ENCODE measurements at places on chromosomes 5 and 9. TPM values are rescaled to one million over a fixed set of nuclear protein-coding genes. Genes with fewer than 3 reads are reported as not detected.

DNA sequence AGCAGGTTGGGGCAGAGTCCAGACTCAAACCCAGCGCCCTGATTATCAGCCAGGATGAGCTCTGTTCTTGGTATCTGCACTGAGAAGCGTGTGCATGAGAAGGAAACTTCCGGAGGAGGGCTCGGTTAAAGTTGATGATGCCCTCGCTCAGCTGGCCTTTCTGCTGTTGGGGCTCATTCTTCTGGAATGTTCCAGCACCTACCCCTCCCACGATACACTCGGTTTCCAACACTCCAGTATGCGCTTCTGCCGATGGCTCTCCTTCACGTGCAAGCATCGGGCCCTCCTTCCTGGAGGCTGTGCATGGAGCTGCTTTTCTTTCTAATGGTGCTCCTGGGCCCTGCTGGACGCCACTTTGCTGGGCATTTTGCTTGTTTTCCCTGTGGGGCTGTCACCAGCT, 134.0 kb downstream of the RXRA start:
- H3K36me3 ChIP-seq = no peaks in the 10 kb centered on the region
- no peak for DNase-seq
- H3K27me3 ChIP-seq = no peaks in the 10 kb centered on the region
- no peak overlapping the region for H3K27ac ChIP-seq
- peaks cover 8% of the 10 kb centered on the region for H3K4me1 ChIP-seq

- peak; percentile 74 for DNase-seq
- H3K27ac ChIP-seq = peak within 1 kb of the TSS; percentile 81
- H3K4me3 ChIP-seq = peak within 1 kb of the TSS; percentile 94
- peaks cover 14% of the 10 kb centered on the region for H3K27me3 ChIP-seq
- H3K4me1 ChIP-seq = peaks cover 30% of the 10 kb centered on the region
Measured at GRCh38 chr9:126860077-126860756, at the start of gene ZBTB34. ZBTB34 (plus strand) TSS chr9:126860639; CDS start chr9:126879400, 18,761 bp downstream.

GRCh38 chr5:67253911-67254310, 57.3 kb upstream of the CD180 start:
- no peak overlapping the region for H3K4me3 ChIP-seq
- no peaks in the 10 kb centered on the region for H3K36me3 ChIP-seq
- peaks cover 6% of the 10 kb centered on the region for H3K27me3 ChIP-seq
- DNase-seq = no peak

Gene ARID3C
- total RNA-seq = 0.16 TPM

- H3K4me1 ChIP-seq = no peaks in the 10 kb centered on the region
- no peak overlapping the region for H3K27ac ChIP-seq
- H3K36me3 ChIP-seq = no peaks in the 10 kb centered on the region
- no peak for DNase-seq
Measured at GRCh38 chr5:74665273-74665672, 19.8 kb upstream of the HEXB start.

Gene ADAMTS12
- not detected for total RNA-seq

- DNase-seq = no peak
- no peak overlapping the region for H3K4me3 ChIP-seq
- peak overlapping the region; percentile 2 for H3K27ac ChIP-seq
- no peaks in the 10 kb centered on the region for H3K36me3 ChIP-seq
Measured at GRCh38 chr5:132754947-132755346, 7.7 kb downstream of the CCNI2 start.

DNA sequence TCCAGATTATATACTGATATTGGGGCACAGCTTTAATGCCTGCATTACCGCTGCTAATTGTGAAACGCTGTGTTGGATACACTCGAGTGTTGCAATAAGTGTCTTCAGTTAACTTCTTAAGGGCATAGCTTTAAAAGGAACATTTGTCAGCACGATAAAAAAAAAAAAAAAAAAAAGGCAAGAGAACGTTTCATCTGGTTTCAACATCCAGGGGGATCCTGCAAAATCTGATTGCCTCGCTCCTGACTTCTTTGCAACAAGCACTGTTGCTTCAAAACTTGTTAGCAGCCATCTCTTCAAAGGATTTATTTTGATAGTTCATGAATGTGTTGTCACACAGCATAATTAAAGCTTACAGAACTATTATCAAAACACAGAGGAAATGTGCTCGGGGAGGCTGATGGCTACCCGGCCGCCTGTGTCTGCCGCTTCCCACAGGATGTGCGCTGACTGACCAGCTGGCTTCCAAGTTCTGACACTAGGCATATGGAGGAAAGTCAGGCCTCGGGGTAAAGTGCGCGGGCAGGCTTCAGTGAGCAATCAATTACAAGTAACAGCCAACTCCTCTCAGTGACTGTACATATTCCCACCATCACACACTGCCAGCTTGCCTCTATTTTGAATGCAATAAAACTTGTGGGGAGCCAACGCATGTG, 77.7 kb downstream of the EBF1 start:
- no peak overlapping the region for H3K27ac ChIP-seq
- no peak for DNase-seq
- peaks cover 5% of the 10 kb centered on the region for H3K27me3 ChIP-seq
- peaks cover 11% of the 10 kb centered on the region for H3K4me1 ChIP-seq

GRCh38 chr9:1458503-1458902, 408.3 kb downstream of the DMRT2 start:
- H3K4me1 ChIP-seq = peaks cover 5% of the 10 kb centered on the region
- H3K36me3 ChIP-seq = no peaks in the 10 kb centered on the region
- no peak overlapping the region for H3K27ac ChIP-seq

DNA sequence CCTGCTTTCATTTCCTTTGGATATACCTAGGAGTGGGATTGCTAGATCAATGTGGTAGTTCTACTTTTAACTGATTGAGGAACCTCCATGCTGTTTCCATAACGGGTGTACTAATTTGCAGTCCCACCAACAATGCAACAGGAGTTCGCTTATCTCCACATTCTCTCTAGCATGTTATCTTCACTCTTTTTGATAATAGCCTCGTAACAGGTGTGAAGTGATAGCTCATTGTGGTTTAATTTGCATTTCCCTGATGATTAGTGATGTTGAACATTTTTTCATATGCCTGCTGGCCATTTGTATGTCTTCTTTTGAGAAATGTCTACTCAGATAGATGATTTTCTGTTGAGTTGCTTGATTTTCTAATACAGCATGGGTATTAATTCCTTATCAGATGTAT, 142.2 kb downstream of the ZNF462 start:
- H3K4me3 ChIP-seq = no peak overlapping the region
- H3K27ac ChIP-seq = no peak overlapping the region
- H3K27me3 ChIP-seq = no peaks in the 10 kb centered on the region
- H3K4me1 ChIP-seq = no peaks in the 10 kb centered on the region

- H3K27me3 ChIP-seq = no peaks in the 10 kb centered on the region
- H3K4me1 ChIP-seq = no peaks in the 10 kb centered on the region
- no peaks in the 10 kb centered on the region for H3K36me3 ChIP-seq
- DNase-seq = no peak
- H3K4me3 ChIP-seq = no peak overlapping the region
- no peak overlapping the region for H3K27ac ChIP-seq
Measured at GRCh38 chr9:76943054-76943453, 37.1 kb upstream of the PRUNE2 start.

DNA sequence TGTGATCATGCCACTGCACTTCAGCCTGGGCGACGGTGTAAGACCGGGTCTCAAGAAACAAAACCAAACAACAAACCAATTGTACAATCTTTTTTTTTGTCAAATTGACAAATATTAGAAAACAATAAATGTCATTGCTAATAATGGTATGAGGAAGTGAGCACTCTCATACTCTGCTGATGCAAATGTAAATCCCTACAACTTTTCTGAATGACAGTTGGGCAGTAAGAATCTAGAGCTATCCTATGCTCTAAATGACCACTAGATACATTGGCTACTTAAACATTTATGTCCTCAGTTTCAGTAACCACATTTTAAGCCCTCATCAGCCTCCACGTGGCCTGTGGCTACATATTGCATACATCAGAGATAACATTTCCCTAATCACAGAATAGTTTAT, 256.2 kb downstream of the FER start:
- H3K27me3 ChIP-seq = no peaks in the 10 kb centered on the region
- peaks cover 8% of the 10 kb centered on the region for H3K4me1 ChIP-seq
- H3K4me3 ChIP-seq = no peak overlapping the region

DNA sequence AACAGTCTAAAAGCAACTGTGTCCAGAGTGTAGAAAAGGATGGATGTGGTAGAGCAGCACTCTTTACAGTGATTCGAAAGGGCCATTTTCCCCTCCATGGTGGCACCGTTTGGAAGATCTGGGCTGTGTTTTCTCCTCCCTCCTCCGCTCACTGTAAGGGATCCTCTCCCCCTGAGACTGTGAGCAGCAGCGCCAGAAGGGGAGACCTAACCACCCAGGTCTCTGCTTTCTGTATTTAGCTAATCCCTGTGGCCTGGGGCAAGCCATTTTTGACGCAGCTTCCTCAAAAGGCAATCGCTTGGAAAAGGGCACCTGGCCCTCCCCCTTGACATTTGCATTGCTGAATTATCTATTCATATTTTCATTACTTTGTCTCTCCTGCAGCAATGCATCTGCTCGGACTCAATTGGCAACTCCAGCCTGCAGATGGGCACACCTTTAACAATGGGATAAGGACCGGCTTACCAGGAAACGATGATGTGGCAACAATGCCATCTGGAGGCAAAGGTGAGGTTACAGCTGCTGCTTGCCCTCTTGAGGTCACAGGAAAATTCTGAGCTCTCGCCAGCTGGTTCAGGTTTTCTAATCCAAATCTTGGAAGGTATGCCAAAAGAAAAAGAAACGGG, 244.3 kb upstream of the WWC1 start:
- no peaks in the 10 kb centered on the region for H3K36me3 ChIP-seq
- peak; percentile 6 for DNase-seq
- H3K27ac ChIP-seq = no peak overlapping the region

- H3K27ac ChIP-seq = no peak overlapping the region
- peaks cover 8% of the 10 kb centered on the region for H3K4me1 ChIP-seq
Measured at GRCh38 chr9:38177680-38178079, 108.7 kb upstream of the SHB start.

DNA sequence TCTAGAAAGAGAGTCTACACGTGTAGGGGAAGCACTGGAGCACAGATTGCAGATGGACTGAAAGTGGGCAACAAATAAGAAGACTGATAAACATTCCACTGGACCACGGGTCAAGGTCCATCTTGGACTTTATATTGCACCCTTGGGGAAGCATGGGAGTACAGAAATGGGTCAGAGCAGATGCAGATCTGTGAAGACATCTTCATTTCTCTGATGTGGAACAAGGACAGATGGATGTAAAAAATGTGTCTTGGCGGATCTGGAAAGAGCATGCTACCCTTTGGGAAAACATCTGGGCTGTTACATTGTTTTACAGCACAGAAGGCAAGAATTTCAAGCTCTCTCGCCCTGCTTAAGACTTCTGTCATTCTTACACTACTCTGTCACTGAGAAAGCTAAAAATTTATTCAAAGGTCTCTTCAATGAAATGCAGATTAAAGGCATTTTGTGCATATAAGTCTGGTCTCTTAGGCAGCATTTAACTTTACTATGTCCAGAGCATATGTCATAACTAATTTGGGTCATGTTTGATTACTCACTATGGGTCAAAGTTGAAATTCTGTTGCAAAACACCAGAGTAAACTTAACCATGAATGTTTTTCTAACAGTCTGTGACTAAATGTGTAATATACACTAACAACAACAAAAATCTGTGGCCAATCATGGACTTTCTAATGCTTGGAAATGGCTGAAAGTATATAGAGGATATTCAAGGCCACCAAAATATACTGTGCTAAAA, 756.4 kb upstream of the DMAC1 start:
- H3K4me3 ChIP-seq = no peak overlapping the region
- no peaks in the 10 kb centered on the region for H3K27me3 ChIP-seq
- no peaks in the 10 kb centered on the region for H3K4me1 ChIP-seq
- no peak for DNase-seq
- no peaks in the 10 kb centered on the region for H3K36me3 ChIP-seq

All from activated T-cell treated with anti-CD3 and anti-CD28 coated beads, Interleukin-2, amount 50 U/mL, for 72 hours (primary cell).